Breast epithelium (tissue), 4 donors: ENCODE measurements at places on chromosomes 16 and 17.

DNA sequence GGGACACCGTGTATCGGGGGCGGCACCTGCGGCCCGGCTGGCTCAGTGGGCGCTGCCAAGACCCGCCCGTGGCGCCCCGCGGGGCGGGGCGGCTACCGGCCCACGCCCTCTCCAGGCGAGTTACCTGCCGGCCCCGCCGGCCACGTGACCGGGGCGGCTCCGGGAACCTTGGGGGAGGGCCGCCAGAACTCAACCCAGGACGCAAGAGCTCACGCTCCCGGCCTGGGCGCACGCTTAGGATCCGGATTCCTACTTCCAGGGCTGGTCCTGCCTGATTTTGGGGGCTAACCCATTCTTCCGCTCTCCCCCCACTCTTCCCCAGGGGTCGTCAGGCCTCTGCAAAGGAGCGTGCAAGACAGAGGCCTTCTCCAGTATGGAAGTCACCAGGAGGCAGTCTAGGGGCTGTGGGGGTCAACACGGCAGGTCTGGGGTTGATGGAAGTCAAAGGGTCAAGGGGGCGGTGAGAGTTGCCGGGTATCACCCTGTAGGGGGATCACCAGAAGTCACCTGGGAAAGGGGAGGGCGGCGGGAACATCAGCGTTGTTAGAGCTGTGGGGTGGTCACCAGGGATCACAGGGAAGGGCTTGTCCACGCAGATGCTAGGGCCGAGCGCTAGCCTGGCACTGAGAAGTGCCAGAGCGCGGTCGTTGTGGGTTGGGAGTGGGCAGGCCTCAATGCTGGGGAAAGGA lies 354 bp upstream of the ESRP2 start:
- peak; percentile 87 for DNase-seq

DNA sequence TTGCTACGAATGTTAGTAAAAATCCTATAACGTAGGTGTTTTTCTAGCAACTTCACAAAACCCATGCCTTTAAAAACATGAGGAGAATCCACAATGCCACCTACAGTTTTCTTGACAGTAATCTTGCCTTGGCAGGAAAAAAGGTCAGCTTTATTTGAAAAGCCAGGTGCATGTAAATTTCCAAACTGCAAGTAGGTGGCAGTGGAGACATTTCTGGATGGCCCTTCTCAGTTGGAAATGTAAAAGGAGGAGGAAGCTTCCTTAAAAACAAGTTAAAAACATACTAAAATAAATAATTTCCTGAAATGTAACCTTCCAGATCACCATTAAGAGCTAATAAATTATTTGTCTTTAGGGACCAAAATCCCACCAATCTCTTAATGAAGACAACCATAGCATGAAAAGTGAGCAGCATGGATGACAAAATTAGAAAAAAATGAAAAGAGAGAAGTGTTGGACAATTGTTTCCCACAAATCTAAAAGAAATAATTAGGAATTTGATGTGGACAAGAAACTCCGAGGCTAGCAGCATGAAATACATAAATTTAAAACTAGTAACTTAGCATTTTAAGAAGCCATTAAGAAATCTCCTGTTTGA lies 152.2 kb downstream of the SNX11 start:
- DNase-seq: no peak

GRCh38 chr17:58487589-58488427 lies at the start of gene HSF5:
HSF5 (minus strand) TSS chr17:58488408; CDS start chr17:58488274, 134 bp downstream.
- no peak for DNase-seq

DNA sequence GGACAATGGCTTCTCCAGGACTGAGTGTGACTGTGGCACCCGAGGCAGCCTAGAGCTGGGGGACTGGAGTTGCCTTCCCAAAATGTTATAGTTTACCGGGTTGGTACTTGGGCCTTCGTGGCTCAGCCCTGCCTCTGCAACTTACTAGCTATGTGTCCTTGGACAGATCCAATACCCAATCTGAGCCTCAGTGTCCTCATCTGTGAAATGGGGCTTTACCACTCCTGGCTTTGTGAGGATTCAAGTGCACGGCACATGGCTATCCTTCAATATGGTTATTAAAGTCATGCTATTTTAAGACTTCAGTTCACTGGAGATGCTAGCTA lies 9.6 kb downstream of the IRX5 start:
- no peak for DNase-seq
